ENCODE measurements at places on chromosomes 12 and 14. TPM values are rescaled to one million over a fixed set of nuclear protein-coding genes. Genes with fewer than 3 reads are reported as not detected.
A peak's percentile ranks its signal among the peaks of the same experiment; 100 is the strongest.

PTHLH gene
- total RNA-seq, result 2.2 TPM

ITPR2 gene
- 41.8 TPM for total RNA-seq

CARMIL3 gene
- total RNA-seq, result 0.15 TPM

SERPINA6 gene
- total RNA-seq, result not detected

- no peak for DNase-seq
- no peak overlapping the region for H3K27ac ChIP-seq
- no peak overlapping the region for H3K4me3 ChIP-seq
- H3K4me1 ChIP-seq, result no peaks in the 10 kb centered on the region
These were observed 122.3 kb downstream of the DPF3 start for GRCh38 chr14:72771561-72771960.

DNA sequence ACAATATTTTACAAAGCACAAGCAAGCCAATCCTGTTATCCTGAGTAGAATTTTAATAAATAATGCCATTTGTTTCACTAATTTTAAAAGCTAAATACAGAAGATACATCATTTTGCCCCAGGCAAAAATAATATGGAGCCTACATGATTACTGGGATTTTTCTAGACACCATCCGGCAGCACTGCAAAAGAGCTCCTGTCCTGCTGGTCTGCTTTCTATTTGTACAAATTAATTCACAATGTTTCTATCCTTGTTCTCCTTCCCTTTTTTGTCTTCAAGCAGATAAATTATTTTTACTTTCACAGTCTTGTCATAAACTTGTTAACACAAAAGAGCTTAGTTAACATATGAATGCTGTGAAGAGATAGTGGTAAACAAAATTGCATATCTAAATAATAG, 4.6 kb downstream of the SIX1 start:
- H3K27ac ChIP-seq, result no peak overlapping the region
- peaks cover 10% of the 10 kb centered on the region for H3K4me1 ChIP-seq
- peak overlapping the region; percentile 11 for H3K4me3 ChIP-seq
- no peak for DNase-seq
- H3K27me3 ChIP-seq, result no peaks in the 10 kb centered on the region

DNA sequence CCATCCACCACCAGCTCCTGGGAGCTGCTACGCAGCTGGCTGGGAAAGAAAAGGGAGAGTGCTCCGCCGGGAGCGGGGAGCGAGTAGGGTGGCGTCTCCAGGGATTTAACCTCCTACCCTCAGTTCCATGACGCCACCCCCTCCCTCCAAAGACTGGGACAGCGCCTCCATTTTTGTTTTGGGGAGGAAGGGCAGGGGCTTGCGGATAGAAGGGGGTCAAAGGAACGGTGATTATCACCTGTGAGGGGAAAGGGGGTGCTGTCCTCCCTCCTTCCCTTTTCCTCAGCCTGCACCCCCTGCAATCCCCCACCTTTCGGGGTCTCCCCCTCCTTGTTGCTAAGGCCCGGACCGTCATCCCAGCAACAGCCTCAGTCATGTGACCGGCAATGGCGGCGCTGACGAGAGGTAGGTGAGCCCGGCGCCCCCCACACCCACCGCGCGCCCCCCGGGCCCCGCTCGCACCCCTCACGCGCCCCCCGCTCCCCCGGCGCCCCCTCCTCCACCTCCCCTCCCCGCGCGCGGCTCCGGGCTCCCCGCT, at the start of gene DTX3:
TSS of gene DTX3 (plus strand) at position 371 of the 538 bp plus-strand sequence. CDS start 1,694 bp downstream, outside the sequence.
- H3K36me3 ChIP-seq, result 0 out of 2 replicates have a peak, but pooled peaks cover 3% of the 10 kb centered on the region
- H3K27me3 ChIP-seq, result no peaks in the 10 kb centered on the region
- H3K27ac ChIP-seq, result peak within 1 kb of the TSS; percentile 85
- H3K4me1 ChIP-seq, result peaks cover 14% of the 10 kb centered on the region

- no peak for DNase-seq
- no peaks in the 10 kb centered on the region for H3K36me3 ChIP-seq
- no peak overlapping the region for H3K27ac ChIP-seq
- H3K4me1 ChIP-seq, result no peaks in the 10 kb centered on the region
These were observed 708.6 kb upstream of the TMEM132C start for GRCh38 chr12:127558361-127558760.

DNA sequence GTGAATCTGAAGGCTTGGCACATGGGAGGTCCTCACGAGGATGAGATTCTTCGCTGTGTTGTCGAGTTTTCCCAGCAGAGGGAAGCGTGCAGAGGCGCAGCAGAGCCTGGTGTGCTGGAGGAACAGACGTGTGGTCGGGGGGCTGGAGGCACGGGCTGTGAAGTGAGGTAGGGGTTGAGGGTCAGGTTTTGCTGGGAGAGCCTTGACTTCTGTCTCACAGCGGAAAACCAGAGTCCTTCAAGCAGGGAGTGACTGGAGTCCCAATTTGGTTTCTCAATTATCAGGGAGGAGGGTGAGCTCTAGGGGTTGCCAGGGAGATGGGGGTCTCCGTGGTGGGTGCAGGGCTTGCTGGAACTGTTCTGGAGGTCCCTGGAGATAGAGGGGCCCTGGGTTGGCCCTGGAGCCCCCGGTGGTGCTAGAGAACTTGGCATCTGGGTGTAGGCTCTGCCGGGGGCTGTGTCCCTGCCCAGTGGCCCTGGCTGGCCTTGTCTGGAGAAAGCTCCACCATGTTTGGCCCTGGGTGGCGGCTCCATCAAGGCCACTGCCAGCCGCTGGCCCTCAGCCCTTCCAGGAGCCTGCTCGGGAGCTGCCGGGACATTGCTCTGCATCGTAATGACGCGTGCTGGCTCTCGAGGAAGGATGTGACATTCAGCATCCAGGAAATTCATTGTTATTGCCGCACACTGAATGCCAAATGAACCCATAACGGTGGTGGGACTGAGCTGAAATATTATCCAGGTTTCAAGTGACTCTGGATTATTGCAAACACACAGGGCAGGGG, 215.7 kb downstream of the KIF26A start:
- no peak for DNase-seq
- no peak overlapping the region for H3K27ac ChIP-seq
- no peaks in the 10 kb centered on the region for H3K4me1 ChIP-seq
- H3K36me3 ChIP-seq, result no peaks in the 10 kb centered on the region

- no peak overlapping the region for H3K4me3 ChIP-seq
- DNase-seq, result no peak
- H3K36me3 ChIP-seq, result no peaks in the 10 kb centered on the region
- peaks cover 3% of the 10 kb centered on the region for H3K4me1 ChIP-seq
- no peaks in the 10 kb centered on the region for H3K27me3 ChIP-seq
These were observed 8.3 kb downstream of the FMNL3 start for GRCh38 chr12:49698619-49699545.

DNA sequence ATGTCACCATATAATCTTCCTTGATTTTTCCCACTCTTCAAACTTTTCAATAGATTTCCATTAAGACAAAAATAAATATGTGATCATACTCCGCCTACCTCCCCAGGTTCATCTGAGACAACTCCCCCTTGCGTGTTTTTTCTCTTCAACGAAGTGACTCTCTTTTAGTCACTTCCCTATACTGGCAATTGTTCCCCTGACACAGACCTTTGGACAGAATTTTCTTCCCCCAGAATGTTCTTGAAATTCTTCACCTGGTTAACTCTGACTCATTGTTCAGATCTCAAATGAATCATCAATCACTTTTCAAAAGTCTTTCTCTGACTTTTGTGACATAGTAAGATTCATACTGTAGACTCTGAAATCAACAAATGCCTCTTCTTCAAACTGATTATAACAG, 727.3 kb upstream of the LMO3 start:
- no peak overlapping the region for H3K27ac ChIP-seq
- H3K4me3 ChIP-seq, result no peak overlapping the region
- no peaks in the 10 kb centered on the region for H3K36me3 ChIP-seq
- no peaks in the 10 kb centered on the region for H3K4me1 ChIP-seq
